ENCODE measurements at places on chromosomes 3 and 15.

GRCh38 chr15:42062284-42062806 lies 32.0 kb downstream of the PLA2G4D start:
- no peak for DNase-seq

DNA sequence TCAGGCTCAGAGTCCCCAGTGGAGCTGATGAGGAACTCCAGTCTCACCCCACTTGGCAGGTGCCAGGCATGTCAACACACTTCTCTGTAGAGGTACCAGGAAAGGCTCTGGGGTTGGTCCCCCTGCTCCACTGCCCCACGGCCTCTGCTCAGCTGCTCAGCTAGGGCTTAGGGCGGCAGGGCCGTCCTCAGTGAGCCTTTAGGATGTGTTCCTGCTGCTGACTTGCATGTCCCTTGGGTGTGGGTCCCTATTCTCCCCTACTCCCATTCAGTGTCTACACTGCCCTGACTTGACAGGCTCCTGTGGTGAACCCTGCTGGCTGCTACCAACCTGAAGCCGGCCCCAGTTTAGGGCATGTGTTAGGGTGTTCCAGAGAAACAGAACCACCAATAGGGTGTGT lies 17.9 kb upstream of the POLG start:
- no peak for DNase-seq

GRCh38 chr15:71443538-71443937 lies 328.3 kb downstream of the THSD4 start:
- DNase-seq: peak; percentile 61

GRCh38 chr3:172551874-172552273 lies 28.6 kb upstream of the TNFSF10 start:
- no peak for DNase-seq

GRCh38 chr3:32813180-32813579 lies 4.6 kb upstream of the TRIM71 start:
- no peak for DNase-seq

- no peak for DNase-seq
Measured at GRCh38 chr3:120049881-120050539, 44.2 kb downstream of the GSK3B start.

DNA sequence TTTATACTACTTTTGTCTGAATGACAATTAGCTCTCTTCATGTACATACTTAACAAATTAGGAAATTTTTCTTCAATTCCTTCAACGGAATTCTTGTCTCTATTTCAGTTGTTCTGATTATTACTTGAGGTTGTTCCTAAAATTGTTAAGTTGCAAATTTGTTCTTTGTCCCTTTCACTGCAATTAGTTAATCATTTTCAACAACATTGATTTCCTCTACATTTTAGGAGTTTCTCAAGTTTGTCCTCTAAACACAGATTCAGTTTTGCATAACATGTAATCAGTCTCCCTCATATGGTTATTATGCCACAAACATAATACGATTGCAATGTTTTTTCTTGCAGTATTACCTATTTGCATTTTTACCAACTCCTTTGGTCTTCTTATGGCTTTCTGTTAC lies 283.5 kb downstream of the SV2B start:
- DNase-seq: no peak

DNA sequence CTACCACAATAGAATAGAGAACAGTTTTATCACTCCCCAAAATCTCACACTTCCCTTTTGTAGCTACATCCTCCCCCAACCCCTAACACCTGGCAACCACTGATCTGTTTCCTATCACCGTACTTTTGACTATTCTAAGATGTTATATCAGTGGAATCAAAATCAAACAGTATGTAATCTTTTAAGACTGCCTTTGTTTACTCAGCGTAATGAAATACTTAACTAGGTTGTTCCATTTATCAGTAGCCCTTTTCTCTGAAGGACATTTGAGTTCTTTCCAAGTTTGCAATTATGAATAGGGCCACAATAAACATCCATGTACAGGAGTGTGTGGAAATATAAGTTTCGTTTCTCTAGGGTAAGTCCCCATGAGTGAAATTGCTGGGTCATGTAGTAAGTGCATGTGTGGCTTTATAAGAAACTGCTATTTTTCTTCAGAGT lies 372.3 kb downstream of the SV2B start:
- no peak for DNase-seq

DNA sequence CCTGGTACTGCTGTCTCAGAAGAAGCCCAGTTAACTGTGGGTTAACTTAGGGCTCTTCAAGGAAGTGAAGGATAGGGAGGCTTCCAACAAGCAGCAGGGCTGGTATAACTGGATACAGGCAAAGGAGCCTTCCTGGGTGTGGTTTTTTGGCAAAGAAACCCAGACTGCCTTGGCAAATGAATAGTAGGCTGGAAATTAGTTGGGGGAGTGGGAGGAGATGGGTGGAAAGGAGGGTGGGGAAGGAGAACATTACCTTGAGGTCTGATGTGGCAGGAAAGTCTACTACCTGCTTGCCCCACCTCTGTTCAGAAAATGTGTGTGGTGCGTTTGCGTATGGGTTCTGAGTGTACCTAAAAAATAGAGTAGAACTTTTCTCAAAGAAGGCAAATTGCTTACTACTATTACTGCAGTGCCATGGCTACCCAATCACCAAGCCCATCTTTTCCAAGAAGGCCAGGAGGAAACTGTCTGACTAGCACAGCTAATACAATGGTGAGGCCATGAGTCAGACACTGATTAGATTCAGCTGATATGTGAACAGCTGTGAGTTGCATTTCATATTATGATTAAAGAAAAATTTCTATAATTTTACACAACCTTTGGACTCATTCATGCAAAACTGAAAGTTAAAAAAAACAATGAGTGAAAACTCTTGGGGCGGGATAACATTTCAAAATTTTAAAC lies 55.2 kb downstream of the SPTSSB start:
- DNase-seq: no peak

DNA sequence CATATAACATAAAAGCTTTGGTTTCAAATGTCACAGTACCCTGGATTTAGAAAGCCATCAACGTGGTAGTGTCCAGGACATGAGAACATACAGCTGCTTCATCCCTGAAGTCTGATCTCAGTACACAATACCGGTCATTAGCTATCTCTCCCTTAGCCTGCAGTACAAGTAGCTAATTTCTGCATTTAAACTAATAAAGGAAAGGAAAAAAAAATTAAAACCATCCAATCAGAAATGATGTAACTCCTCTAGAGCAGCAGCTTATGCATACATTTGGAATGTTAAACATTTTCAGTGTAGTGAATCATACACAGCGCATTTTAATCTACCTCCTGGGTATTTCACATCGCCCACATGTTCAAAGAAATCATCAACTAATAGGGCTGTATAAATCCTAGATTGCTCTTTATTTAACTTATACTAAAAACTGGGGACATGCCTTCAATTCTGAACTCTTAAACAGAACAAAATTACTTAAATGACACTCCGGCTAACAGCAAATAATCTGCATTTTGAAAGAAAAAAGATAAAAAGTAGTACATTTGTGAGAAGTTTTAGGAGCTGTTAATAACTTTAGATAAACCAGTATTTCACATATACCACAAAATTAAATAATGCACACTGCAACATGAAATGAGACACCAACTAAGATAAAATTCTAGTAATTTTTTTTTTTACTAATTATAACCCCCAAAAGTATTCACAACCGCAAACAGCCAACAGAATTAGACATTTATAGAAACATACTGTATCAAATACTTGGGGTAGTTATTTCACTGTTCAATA lies 3.7 kb downstream of the IGF2BP2 start:
- no peak for DNase-seq

GRCh38 chr15:42175671-42176070 lies 19.2 kb upstream of the PLA2G4F start:
- DNase-seq: no peak

Data from activated CD4-positive, alpha-beta T cell treated with anti-CD3 and anti-CD28 coated beads, Interleukin-2, amount 50 U/mL, for 48 hours (primary cell).